ENCODE measurements at places on chromosomes 13 and 19. TPM values are rescaled to one million over a fixed set of nuclear protein-coding genes. Genes with fewer than 3 reads are reported as not detected.

- DNase-seq, result no peak
These were observed 89.3 kb downstream of the MIPEP start for GRCh38 chr13:23799945-23800344.

DNA sequence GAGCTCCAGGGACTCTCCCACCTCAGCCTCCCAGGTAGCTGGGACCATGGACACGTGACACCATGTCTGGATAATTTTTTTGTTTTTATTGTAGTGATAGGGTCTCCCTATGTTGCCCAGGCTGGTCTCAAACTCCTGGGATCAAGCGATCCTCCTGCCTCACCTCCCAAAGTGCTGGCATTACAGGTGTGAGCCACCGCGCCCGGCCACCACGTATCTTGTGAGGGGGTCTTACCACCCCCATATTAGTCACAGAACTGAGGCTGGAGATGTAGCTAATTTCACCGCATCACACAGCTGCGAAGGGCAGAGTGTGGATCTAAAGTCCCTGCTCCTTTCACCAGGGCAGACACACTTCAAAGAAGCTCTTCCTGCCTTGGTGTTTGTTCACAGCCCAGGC, 211.8 kb upstream of the SOX1 start:
- DNase-seq, result no peak

GRCh38 chr19:6529351-6529750, 1.5 kb upstream of the TNFSF9 start:
- DNase-seq, result no peak

- DNase-seq, result no peak
These were observed 243.0 kb downstream of the PCDH17 start for GRCh38 chr13:57874530-57874929.

DNA sequence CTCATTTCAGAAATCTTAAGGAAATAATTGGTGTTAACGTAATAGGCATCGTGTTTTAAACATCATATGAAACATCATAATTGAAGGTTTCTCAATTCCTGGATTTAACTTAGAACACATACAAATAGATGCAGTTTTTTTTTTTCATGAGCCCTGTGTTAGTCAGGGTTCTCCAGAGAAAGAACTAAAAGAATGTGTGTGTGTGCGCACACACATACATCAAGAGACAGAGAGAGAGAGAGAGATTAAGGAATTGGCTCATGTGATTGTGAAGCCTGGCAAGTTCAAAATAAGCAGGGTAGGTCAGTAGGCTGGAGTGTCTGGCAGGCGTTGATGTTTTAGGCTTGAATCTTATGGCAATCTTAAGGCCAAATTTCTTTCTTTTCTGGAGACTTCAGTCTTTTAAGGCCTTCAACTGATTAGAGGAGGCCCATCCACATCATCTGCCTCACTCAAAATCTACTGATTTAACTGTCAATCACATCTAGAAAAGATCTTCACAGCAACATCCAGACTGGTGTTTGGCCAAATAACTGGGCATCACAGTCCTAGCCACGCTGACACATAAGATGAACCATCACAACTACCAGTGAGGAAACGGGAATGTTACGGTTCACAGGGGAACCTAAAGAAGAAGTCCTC, 25.2 kb downstream of the SPATA13 start:
- DNase-seq, result no peak

GRCh38 chr13:110367620-110368019, 60.5 kb downstream of the COL4A2 start:
- DNase-seq, result no peak

GRCh38 chr19:4952945-4953344, 16.0 kb upstream of the KDM4B start:
- no peak for DNase-seq

DNA sequence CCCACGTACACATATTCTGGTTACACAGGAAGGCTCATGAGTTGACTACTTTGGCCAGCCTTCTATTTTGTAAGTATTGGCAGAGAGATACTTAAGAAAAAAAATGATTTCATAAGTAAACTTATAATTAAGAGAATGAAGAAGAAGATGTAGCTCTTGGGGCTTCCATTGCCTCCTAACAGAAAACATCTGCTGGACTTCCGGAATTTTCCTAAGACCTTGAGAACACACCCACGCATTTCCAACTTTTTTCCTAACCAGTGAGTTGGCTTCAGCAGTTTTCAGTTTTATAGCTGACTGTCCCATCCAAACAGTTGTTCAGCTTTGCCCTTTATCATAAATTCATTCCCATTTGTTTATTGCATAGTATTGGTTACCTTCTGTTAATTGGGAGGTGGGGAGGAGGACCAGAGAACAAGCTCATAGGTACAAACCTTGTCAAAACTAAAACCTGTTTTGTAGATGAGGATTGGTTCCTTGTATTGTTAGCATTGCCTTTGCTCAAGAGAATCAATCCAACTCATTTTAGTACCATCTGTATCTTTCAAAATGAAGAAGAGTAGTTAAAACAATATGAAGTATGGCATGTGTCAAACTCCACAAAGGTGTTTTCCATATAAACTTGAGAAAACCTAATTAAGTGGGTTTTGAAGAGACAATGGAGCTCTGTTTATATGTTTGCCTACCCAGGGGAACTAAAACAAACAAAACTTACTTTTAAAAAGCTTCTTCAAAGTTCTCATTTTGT, 93.9 kb downstream of the COL4A2 start:
- no peak for DNase-seq

- no peak for DNase-seq
These were observed 173.5 kb upstream of the LSM14A start for GRCh38 chr19:33998739-33999345.

DNA sequence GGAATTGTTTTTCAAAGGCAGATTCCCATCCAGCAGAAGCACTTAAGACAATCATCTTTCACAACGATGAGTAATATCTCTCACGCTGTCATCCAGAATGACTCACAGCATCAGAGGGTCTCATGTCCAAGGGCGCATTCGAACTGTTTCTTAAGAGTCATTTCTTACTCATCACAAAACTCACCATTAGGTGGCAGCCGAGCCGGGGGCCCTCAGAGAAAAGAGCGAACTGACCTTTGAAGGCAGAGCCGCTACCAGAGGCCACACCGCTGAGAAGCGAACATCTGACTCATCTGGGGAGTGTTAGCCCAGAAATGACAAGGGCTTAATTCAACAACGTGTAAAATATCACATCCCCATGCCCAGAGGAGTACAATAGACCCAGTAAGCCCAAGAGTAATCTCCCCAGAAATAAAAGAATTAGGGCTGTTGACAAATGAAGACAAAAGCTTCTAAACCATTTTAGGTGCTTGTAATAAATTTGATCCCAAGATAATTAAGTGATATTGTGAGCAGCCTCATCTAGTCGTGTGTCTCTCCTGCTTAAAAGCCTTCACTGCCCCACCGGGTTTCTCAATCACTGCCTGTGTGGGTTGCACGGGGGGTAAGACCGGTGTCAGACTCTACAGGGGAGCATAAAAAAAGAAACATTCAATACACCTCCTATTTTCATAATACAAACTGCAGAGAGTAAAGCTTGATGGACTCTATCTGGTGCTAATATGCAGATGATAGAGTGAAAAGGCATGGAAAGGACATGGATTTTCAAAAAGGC, 96.2 kb downstream of the CYSLTR2 start:
- DNase-seq, result peak; percentile 46

GRCh38 chr19:54616057-54616456, 14.2 kb upstream of the LILRB1 start:
- DNase-seq, result no peak

The BEST2 gene
- 0.23 TPM for polyA plus RNA-seq

The SNRPA gene
- 117 TPM for polyA plus RNA-seq

The ZNF160 gene
- polyA plus RNA-seq, result 85.2 TPM

The ONECUT3 gene
- 0.03 TPM for polyA plus RNA-seq

The ZNF578 gene
- 7.9 TPM for polyA plus RNA-seq

The NLRP7 gene
- polyA plus RNA-seq, result not detected

The SGCG gene
- 4.2 TPM for polyA plus RNA-seq

The ZNF492 gene
- polyA plus RNA-seq, result 4.1 TPM
